AG09309 (cell line): ENCODE measurements at places on chromosomes 16 and 17.

GRCh38 chr17:71003736-71004135 lies 834.4 kb downstream of the KCNJ2 start:
- no peak for DNase-seq

DNA sequence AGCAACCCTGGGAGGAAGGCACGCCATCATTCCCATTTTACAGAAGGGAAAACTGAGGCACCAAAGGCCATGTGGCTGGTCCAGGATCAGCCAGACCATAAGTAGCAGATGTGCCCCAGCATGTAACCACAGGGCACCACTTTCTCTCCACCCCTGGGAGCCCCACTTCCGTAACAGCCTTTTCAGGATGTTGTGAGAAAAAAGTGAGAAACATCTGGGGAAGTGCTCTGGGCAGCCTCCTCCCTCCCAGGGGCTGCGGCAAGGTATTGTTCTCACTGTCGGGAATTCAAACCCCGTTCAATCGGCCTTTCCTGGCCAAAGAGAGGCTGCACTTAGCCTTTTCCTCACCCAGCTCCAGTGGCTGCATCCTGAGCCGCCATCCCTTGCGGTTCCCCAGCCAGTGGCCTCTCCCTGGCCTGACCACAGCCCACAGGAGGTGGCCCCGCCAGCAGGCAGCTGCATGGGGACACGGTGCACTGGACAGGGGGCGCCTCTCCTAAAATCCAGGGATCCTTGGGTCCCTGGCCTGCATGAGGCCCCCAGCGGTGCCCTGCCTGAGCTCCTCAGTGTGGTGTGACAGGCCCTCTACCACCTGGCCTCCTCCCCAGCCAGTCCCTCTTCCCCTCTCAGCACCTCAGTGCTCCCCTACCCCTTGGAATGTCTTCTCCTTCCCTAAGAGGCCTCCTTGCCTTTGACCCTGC lies 5.7 kb upstream of the CDH5 start:
- no peak for DNase-seq

- no peak for DNase-seq
These were observed 1.1 kb upstream of the THRA start for GRCh38 chr17:40061609-40062038.

- no peak for DNase-seq
These were observed 657.8 kb downstream of the MAF start for GRCh38 chr16:78942625-78943245.

DNA sequence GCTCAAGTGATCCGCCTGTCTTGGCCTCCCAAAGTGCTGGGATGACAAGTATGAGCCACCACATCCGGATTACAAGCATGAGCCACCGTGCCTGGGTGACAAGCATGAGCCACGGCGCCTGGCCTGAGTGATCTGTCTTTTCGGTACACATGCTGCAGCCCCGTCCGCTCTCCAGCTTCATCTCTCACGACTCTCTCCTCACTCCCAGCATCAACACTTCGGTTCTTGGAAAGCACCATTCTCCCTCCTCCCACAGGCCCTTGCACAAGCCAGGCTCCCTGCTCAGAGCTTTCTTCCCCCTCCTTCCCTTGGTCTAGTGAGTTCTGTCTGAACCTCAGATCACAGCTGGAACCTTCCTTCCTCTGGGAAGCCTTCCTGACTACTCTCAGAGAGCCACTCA lies 6.5 kb upstream of the NCBP3 start:
- no peak for DNase-seq

- DNase-seq: no peak
These were observed 5.4 kb downstream of the WDR81 start for GRCh38 chr17:1729966-1730325.

DNA sequence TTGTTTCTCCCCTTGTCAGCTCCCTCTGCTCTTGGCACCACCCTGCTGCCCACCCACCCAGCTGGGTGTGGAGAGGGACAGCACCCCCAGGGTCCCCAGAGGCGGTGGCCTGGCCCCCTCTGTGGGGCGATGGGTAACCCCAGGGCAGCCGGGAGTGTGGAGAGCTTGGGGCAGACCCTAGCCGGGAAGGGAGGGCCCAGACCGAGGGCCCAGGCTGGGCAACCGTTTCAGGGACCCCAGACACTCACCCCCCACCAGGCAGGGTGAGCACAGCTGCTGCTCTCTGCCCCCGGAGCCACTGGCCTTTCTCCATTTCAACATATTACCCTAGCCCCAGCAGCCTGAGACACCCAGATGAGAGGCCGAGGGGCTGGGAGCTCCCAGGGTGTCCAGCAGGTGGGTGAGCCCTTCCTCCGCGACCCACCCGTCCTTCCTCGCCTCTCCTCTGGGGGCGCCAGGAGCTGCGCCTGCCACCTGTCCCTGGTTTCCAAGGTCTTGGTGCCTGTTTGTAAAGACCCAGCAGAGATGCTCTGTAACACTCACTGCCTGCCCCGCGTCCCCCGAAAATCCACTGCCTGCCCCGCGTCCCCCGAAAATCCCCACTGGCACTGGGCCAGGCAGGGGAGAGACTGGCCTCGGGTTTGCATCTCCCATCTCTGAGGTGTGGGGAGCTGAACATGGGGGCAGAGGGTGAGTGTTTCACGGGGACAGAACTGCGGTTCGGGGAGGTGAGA lies 45.4 kb downstream of the BAHCC1 start:
- no peak for DNase-seq

DNA sequence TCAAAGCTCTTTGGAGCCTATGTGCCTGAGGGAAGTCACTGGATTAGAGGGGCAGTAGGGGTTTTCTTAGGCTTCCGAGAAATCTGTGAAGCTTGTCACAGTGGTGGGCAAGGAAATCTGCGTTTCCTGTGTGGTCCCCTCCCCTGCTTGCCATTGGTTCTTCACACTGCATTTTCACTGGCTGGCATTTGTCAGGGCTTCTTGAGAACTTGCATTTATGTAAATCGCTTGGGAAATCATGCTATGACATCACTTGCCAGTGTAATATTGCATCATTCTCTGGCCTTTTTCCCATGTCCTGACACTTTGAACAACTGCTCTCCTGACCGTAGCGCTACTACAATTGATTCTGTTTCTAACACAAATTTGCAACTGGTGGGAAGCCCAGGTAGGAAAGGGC lies 1.8 kb downstream of the CACNG3 start:
- no peak for DNase-seq

GRCh38 chr16:48536614-48537200 lies 73.3 kb downstream of the N4BP1 start:
- no peak for DNase-seq
